Left ventricle myocardium inferior (tissue), 1 donor: ENCODE measurements at places on chromosomes 4 and X.

GRCh38 chr4:5465529-5465928, 242.8 kb downstream of the EVC2 start:
- DNase-seq, result no peak

- DNase-seq, result no peak
These were observed 133.3 kb upstream of the MBNL3 start for GRCh38 chrX:132622130-132622529.

DNA sequence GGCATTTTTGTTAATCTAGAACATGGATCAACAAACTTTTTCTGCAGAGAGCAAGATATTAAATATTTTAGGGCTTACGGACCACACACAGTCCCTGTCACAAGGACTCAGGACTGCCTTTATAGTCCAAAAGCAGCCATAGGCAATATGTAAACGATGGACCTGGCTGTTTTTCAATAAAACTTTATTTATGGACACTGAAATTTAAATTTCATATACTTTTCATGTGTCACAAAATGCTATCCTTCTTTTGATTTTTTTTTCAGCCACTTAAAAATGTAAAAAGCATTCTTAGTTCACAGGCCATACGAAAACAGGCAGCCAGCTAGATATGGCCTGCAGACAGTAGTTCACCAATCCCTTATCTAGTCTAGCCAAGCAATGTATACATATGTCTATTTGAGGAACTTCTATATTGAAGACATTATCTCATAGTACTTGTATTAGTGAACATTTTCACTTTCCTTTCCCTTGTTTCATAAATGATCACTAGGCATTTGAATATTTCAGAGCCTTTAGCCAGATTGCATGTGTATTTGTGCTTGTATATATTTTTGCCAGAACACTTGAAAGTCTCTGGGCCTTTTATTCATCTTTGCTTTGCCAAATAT, 350.9 kb downstream of the RPA4 start:
- DNase-seq, result no peak

GRCh38 chrX:8235026-8235425, 64.0 kb upstream of the VCX2 start:
- DNase-seq, result no peak

DNA sequence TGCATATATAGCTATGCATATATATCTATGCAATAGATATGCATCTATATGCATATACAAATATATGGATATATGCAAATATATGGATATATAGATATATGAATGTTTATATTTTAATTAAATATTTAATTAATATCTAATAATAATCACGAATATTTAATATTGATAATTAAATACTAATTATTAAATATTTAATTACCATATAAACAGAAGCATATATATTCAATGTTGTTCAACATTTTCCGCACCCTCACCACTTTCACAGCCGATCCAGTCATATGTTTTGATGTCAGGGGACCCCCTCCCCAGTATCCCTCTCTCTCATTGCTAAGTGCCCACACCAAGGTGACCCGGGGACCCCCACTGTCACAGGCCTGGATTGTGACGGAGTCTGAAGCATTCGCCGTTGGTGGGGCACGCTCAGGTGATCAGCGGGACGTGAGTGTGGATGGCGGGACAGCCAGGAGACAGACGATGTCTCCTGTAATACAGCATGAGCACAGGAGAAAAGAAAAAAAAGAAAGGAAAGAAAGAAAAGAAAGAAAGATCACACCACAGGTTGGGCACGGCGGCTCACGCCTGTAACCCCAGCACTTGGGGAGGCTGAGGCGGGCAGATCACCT, 199.7 kb downstream of the CRLF2 start:
- DNase-seq, result no peak

DNA sequence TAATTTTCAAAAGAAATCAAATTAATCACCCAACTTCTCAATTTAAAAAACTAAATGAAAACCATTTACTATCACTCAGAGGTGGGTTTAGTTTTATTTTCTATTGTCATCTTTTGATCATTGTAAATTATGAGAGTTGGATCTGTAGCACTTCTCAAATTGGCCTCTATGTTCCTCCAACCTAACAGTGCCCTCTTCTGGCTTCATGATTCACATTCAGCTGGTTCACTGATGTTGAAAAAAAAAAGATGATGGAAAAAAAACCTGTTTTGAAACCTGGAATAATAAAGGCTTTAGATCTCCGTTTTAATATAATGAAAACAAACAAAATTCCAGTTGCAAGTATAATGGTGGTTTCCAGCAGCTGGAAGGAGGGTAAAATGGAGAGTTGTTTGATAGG, 2.4 kb upstream of the NBDY start:
- no peak for DNase-seq

GRCh38 chrX:22193851-22194659, 78.7 kb upstream of the CBLL2 start:
- no peak for DNase-seq

GRCh38 chr4:149311076-149311475, 504.6 kb downstream of the IQCM start:
- no peak for DNase-seq

DNA sequence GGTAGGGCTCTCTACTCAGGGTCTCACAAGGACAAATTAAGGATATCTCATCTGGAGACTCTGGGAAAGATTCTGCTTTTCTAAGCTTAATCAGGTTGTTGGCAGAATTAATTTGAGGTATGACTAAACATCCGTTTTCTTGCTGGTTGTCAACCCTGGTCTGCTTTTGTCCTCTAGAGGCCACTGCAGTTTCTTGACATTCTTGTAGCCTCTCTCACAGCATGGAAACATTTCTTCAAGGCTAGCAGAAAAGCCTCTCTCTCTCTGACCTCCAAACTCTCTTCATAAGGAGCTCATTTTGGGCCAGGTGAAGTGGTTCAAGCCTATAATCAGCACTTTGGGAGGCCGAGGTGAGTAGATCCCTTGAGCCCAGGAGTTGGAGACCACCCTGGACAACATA, 749.5 kb upstream of the PCDH7 start:
- DNase-seq, result no peak

- DNase-seq, result no peak
These were observed 159.1 kb upstream of the PITX2 start for GRCh38 chr4:110781944-110782343.

- no peak for DNase-seq
These were observed 2.1 kb downstream of the PNMA6F start for GRCh38 chrX:153319295-153320046.

GRCh38 chr4:153138736-153139135, 65.5 kb upstream of the TRIM2 start:
- no peak for DNase-seq
